CD4-positive, alpha-beta memory T cell (primary cell): ENCODE measurements at places on chromosomes 2 and 18. TPM values are rescaled to one million over a fixed set of nuclear protein-coding genes. Genes with fewer than 3 reads are reported as not detected.

DNA sequence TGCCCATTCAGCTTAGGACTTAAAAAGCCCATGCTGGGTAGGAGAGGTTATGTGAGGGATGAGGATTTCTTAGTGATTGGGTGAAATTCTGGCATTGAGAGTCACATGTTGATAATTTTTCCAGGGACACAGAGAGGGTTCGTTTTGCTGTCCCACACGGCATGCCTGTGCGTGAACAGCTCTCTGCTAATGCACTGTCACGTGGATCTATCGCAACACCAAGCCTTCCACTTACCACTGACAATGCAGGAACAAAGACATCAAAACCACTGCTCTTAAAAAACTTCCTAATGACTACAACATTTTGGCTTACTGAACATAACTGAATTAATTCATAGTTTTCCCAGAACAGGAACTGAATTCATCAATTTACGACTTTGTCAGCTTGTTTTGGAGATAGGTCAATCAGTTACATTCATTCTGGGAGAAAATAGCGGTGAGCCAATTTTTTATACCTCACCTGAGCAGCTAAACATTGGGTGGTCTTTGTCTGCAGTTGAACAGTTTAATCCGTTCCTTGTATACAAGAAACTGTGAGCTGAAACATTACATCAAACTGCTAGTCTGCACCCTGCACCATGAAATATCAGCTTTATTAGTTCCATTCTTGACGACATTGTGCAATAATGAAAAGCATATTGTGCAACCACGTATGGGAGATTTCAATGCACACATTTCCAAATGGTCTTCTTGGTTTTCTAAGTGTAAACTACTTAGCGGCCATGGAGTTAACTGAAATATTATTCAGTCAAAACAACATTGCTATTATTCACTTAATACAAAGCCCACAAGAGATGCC, 127.1 kb downstream of the LPIN1 start:
- no peak for DNase-seq

- no peak for DNase-seq
Measured at GRCh38 chr2:153432381-153432780, 46.2 kb downstream of the RPRM start.

DNA sequence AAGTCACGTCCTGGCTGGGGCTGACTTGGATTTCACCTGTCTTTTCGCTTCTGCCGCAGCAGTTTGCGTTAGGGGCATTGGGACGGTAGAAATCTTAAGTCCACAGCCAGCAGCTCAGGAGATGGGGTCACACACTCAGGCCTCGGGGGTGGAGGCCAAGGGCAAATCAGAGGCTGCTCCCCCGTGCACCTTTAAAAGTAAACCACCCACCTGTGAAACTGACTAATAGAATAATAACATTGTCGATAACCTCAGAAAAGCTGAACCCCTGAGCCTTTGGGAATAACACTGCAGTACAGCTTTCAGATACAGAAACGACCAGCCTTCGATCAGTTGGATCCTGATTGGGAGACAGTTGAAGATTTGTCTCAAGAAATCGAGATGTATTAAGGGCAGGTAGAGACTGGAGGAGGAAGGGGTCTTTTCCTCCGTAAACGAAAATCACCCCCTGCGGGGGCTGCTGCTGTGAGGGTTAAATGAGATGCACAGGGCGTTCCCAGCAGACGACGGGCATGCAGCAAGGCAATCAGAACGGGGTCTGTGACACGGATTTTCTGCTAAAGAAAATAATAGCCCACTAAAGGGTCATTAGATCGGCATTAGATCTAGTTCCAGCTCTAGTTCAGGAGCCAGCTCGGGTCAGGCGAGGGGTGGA, 16.4 kb upstream of the NFATC1 start:
- no peak for DNase-seq

GRCh38 chr2:223528036-223528435, 74.1 kb downstream of the SCG2 start:
- DNase-seq = no peak

Gene NPAS2
- 2.6 TPM for total RNA-seq

Gene CABYR
- 2.2 TPM for total RNA-seq

GRCh38 chr18:47772374-47773248, 157.8 kb downstream of the SMAD2 start:
- DNase-seq = peak; percentile 48

- DNase-seq = no peak
Measured at GRCh38 chr18:46555724-46556123, 101.3 kb downstream of the LOXHD1 start.

GRCh38 chr18:77106331-77106730, 26.3 kb downstream of the MBP start:
- peak; percentile 92 for DNase-seq

Gene SNRNP200
- 225 TPM for total RNA-seq

DNA sequence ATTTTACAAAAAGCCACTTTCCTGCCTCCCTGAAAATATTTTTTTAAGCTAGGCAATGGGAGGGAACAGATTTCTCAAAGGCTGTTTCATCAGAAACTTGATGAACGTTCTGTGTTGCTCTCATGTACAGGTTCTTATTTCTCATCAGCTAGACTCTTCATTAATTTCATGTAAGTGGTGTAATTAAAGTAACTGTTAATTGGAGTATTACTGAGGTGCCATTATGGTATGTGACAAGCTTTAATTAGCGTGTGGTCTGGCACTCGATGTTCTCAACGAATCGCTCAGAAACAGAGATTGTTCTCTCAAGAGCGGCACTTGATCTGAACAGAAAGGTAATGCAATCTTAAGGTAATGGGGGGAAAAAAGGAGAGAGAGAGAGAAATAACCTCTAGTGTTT, 81.9 kb upstream of the MYCN start:
- no peak for DNase-seq

- no peak for DNase-seq
Measured at GRCh38 chr2:215839816-215840215, 173.5 kb downstream of the MREG start.

Gene GALNT13
- total RNA-seq = not detected

DNA sequence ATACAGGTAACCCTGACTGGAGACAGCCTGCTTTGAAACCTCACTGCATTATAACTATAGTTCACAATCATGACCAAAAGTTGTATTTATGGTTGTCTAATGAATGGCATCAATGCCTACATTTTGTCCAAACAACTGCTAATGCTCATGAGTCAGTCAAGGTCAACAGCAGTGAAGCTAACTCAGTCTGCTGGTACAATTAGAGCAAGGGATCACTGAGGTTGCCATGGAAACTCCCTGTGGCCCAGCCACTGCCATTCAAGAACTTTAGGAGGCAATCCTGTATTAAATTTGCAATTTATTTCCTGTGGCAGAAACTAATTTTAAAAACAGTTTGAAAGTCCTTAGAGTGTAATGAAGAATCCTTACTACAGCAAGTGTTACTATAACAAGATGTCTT, 185.1 kb upstream of the SMAD7 start:
- no peak for DNase-seq

Gene GKN1
- not detected for total RNA-seq

GRCh38 chr2:177983183-177983788, 89.3 kb downstream of the PDE11A start:
- DNase-seq = no peak

- DNase-seq = no peak
Measured at GRCh38 chr2:113025737-113026136, 20.5 kb downstream of the IL36A start.

Gene IL36A
- total RNA-seq = not detected

GRCh38 chr2:190182071-190182524, 119.6 kb upstream of the MSTN start:
- DNase-seq = no peak

GRCh38 chr2:88036182-88036581, 19.4 kb downstream of the KRCC1 start:
- no peak for DNase-seq

- no peak for DNase-seq
Measured at GRCh38 chr2:183428881-183429280, 304.6 kb downstream of the NUP35 start.

DNA sequence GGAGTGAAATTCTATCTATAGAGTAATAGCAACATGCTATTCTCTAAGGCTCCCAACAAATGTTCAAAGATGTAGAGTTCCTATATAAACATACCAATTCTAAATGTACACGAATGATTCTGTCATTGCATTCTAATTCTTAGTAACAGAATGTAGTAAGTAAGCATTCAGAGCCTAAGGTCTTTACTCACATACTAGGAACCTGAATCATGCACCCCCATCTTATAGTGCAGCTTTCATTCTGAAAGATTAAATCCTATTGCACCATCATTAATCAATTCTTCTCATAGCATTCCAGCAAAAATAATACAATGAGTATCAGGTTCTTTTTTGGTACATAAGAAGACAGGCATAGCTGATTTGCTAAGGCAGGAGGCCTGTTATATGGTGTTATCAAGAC, 230.0 kb downstream of the NCKAP5 start:
- no peak for DNase-seq

Gene CDCA7
- total RNA-seq = 2.0 TPM

Gene EPB41L3
- 3.2 TPM for total RNA-seq

Gene BOLL
- total RNA-seq = not detected

Gene DSG2
- total RNA-seq = not detected

DNA sequence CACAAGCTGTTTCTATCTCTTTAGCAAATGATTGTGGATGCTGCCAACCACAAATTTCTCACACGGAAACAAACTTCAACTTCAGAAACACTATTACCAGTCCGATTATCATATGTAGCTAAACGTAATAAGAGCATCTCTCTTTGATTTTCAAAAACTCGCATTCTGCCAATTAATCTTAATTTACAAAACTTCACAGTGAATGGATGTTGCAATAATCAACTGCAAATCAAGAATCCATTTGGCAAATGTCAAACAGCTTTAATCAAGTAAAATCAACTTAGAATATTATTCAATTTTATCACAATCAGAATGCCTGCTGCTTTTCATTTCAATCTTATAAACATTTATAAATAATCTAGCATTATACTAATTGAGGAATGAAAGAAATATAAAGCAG, 54.2 kb downstream of the DTNB start:
- DNase-seq = no peak

Gene TEKT4
- total RNA-seq = not detected

GRCh38 chr2:140975237-140975636, 1155.6 kb downstream of the LRP1B start:
- DNase-seq = no peak

Gene GCG
- not detected for total RNA-seq

DNA sequence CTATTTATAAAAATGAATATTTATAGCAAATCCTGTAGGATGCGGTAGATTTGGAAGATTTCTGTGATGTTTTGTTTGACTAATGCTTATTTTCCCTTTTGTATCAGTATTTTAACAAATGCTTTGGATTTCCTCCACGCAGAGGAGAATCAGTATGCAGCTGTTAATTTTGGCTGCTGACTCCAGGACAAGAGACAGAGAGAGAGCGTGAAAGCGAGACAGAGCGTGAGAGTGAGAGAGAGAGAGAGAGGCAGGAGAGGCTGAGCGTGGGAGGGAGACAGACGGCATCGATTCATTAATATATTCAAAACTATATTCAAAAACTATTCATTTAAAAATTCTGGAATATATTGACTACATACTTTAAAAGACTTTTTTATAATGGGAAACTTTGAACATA, 62.5 kb downstream of the RRM2 start:
- no peak for DNase-seq

- no peak for DNase-seq
Measured at GRCh38 chr18:55095584-55095983, 136.3 kb upstream of the CCDC68 start.

- no peak for DNase-seq
Measured at GRCh38 chr18:60563082-60563481, 190.5 kb upstream of the MC4R start.

Gene CENPA
- 0.32 TPM for total RNA-seq

GRCh38 chr2:217959723-217960122, 43.1 kb downstream of the TNS1 start:
- no peak for DNase-seq

- DNase-seq = no peak
Measured at GRCh38 chr2:141906678-141907077, 224.1 kb downstream of the LRP1B start.

Gene LTBP1
- total RNA-seq = not detected

Gene UGT1A5
- total RNA-seq = not detected

Gene NYAP2
- total RNA-seq = not detected

Gene TNS1
- 0.78 TPM for total RNA-seq

DNA sequence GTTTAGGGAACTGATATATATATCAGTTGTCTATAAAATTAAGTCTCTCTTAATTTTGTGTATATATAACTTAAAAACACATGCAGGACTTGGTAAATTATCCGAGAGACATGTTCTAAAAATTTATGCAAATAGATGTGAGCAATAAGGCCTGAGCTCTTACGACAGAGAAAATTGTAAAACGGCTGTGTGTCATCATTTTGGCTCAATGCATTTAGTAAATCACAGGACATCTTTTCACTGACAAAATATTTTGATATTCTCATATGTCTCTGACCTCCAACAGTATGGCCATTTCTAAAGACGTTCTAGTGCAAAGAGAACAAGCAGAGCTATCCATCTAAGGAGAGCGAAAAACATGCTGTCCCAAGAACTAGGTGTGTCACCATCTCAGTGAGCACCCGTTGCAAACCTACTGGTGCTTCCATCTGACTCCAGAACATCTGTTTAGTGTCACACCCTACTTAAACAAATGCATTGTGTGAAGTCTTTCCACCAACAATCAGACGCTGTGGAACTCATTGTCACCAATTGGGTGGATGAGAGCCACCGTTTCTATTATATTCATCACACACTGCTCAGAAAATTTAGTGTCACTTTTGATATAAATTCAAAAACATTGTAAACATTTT, 108.0 kb downstream of the ARHGAP15 start:
- DNase-seq = no peak

DNA sequence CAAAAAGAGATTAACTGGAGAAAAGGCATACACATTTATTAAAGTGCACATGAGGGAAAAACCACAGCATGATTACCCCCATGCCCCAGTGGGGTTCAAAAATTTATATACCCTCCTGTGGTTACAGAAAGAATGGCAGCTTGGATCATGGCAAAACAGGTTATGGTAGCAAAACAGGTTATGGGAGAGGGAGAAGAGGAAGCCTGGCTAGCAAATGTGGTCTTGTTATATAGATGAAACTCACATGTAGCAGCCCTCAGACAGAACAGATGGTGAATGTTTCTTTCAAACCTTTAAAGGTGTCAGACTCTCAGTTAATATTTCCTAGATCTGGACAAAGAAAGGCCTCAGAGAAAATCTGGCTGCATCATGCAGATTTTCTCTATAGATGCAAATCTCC, 178.2 kb upstream of the ZC3H15 start:
- DNase-seq = no peak

- DNase-seq = no peak
Measured at GRCh38 chr2:111054791-111055691, 65.7 kb upstream of the BCL2L11 start.

DNA sequence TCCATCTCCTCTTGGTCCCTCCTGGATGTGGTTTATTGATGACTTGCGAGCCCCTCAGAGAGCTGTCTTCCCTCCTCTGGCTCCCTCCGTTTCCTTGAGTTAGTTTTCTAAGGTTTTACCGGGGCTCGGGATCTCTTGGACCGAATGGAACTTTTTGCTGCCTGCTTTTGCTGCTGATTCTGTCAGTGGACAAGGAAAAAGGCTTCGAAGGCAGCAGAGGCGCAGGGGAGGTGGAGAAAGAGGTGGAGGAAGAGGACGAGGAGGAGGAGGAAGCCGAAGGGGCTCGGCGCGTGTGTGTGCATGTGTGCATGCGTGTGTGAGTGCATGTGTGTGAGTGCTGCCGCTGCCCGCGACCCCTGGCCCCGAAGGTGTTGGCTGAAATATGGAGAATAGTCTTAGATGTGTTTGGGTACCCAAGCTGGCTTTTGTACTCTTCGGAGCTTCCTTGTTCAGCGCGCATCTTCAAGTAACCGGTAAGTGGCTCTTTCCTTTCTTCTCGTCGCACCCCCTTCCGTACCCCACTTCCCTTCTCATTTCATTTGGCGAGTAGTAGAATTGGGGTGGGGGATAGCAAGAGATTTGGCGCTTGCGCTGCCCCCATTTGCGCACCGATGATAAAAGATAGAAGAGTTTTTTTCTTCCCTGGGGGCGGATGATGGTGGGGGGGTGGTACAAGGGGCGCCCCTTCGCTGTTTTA, 557 bp downstream of the DCC start:
- no peak for DNase-seq
